ENCODE measurements at places on chromosomes 6 and 20. TPM values are rescaled to one million over a fixed set of nuclear protein-coding genes. Genes with fewer than 3 reads are reported as not detected.

DNA sequence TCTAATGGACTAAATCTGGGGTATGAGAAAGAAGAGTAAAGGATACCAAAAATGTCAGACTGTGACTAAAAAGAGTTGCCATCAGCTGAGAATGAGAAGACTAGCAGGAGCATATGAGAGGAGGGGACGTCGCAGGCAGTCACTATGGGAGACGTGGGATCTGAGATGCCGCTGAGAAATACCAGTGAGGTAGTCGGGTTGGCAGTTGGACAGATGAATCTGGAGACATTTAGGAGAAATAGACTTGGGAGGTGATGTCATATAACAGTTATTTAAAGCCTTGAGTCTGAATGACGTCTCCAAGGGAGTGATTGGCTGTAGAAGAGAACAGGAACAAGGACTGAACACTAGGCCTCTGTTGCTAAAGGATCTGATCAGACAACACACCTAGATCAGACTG, 51.5 kb upstream of the TRIM26 start:
- H3K27me3 ChIP-seq = no peaks in the 10 kb centered on the region
- H3K4me1 ChIP-seq = peaks cover 8% of the 10 kb centered on the region
- no peak overlapping the region for H3K27ac ChIP-seq
- H3K4me3 ChIP-seq = no peak overlapping the region

- no peaks in the 10 kb centered on the region for H3K27me3 ChIP-seq
- DNase-seq = peak; percentile 40
- peak overlapping the region; percentile 48 for H3K4me3 ChIP-seq
- peak overlapping the region; percentile 51 for H3K27ac ChIP-seq
- no peaks in the 10 kb centered on the region for H3K36me3 ChIP-seq
Measured at GRCh38 chr20:43514648-43514999, 7.1 kb downstream of the L3MBTL1 start.

GRCh38 chr20:34709831-34710567, 5.9 kb downstream of the TP53INP2 start:
- no peaks in the 10 kb centered on the region for H3K27me3 ChIP-seq
- peaks cover 13% of the 10 kb centered on the region for H3K4me1 ChIP-seq
- peaks cover 3% of the 10 kb centered on the region for H3K36me3 ChIP-seq
- peak overlapping the region; percentile 58 for H3K4me3 ChIP-seq
- peak overlapping the region; percentile 88 for H3K27ac ChIP-seq

DNA sequence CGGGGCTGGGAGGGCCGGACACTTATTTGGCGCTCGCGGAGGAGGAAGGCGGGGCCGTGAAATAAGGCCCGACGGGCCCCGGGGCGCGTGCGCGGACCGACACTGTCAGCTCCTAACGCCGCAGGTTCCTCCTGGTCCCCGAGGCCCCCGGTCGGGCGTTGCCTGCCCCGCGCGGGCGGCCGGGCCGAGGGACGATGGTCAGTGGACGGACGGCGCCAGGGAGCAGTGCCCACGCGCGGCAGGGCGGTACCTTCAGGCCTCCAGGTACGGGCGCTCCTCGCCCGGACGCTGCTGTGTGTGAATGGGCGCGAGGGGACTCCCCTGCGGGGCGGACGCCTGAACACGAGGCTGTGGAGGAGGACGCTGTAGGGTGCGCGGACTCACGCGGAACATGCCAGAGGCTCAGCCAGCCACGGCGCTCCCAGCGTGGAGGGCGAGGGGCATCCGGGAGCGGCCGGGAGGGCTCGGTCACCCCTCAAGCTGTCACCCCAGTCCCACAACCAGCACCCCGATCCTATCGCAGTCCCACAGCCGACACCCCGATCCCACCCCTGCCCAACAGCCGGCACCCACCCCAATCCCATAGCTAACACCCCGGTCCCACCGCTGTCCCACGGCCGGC, 339 bp upstream of the GMEB2 start:
- DNase-seq = no peak
- H3K36me3 ChIP-seq = no peaks in the 10 kb centered on the region
- H3K4me3 ChIP-seq = no peak overlapping the region
- H3K27ac ChIP-seq = peak overlapping the region; percentile 93
- H3K27me3 ChIP-seq = no peaks in the 10 kb centered on the region
- H3K4me1 ChIP-seq = peaks cover 41% of the 10 kb centered on the region

GRCh38 chr6:90445533-90446108, 141.3 kb downstream of the MAP3K7 start:
- no peaks in the 10 kb centered on the region for H3K36me3 ChIP-seq
- H3K27me3 ChIP-seq = no peaks in the 10 kb centered on the region
- DNase-seq = no peak
- no peak overlapping the region for H3K27ac ChIP-seq

DNA sequence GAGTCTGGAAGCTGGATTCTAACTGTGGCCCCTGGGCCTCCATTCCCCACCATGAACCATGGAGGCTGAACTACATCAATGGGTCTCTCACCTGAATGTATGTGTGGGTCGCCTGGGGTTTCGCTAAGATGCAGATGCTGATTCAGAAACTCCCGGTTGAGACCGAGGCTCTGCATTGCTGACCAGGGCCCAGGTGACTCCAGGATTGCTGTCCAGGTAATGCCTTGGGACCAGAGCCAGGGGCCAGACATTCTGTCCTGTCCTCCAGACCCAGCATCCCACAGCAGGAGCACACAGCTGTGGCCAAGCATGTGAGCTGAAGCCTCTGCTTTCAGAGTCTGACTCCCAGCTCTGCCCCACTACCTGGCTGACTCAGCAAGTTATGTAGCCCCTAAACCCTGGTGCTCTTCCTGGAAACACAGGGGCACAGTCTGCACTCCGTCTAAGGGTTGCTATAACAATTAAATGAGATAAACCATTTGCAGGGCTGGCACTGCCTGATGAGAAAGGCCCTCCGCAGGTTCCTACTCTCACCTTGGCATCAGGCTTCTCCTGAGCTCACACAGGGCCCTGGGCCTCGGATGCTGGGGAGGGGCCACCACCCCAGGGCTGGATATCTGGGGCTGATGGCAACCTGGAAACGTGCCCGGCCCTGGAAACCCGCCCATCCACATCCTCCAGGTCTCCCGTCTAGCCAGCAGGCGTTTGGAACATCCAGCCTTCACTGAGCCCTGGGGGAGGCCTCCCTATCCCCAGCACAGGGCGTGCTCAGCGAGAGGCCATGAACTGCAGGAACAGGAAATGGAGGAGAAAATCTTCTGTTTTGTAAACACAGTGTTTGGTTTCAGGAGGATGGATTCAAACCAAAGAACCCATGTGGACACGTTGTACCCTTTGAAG, 175.7 kb downstream of the DLL1 start:
- no peak overlapping the region for H3K4me3 ChIP-seq
- H3K27me3 ChIP-seq = no peaks in the 10 kb centered on the region
- H3K4me1 ChIP-seq = no peaks in the 10 kb centered on the region
- DNase-seq = no peak
- no peak overlapping the region for H3K27ac ChIP-seq
- no peaks in the 10 kb centered on the region for H3K36me3 ChIP-seq

- no peaks in the 10 kb centered on the region for H3K36me3 ChIP-seq
- no peak overlapping the region for H3K4me3 ChIP-seq
- DNase-seq = no peak
- no peak overlapping the region for H3K27ac ChIP-seq
- H3K27me3 ChIP-seq = no peaks in the 10 kb centered on the region
Measured at GRCh38 chr20:10113746-10114145, 79.0 kb downstream of the ANKEF1 start.

- peaks cover 11% of the 10 kb centered on the region for H3K4me1 ChIP-seq
- no peak for DNase-seq
- H3K36me3 ChIP-seq = no peaks in the 10 kb centered on the region
- no peak overlapping the region for H3K27ac ChIP-seq
Measured at GRCh38 chr6:169865346-169866139, 114.1 kb downstream of the ERMARD start.

DNA sequence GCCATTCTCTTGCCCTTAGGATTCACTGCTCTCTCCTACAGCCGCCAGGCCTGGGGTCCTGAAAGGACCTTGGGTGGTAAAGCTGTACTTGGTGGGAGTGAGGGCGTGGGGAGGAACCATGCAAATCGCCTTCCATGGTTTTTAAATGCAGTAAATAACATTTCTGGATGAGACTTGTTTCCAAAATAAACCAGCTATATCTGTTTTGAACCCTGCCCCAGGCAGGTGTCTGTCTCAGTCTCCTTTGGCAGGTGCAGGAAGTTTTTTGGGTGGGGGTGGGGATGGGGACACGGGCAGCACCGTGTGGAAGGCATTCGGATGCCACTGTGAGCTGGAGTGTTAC, 14.3 kb downstream of the ITPA start:
- H3K4me3 ChIP-seq = no peak overlapping the region
- peaks cover 28% of the 10 kb centered on the region for H3K36me3 ChIP-seq
- H3K27me3 ChIP-seq = no peaks in the 10 kb centered on the region
- no peak overlapping the region for H3K27ac ChIP-seq
- DNase-seq = no peak

DNA sequence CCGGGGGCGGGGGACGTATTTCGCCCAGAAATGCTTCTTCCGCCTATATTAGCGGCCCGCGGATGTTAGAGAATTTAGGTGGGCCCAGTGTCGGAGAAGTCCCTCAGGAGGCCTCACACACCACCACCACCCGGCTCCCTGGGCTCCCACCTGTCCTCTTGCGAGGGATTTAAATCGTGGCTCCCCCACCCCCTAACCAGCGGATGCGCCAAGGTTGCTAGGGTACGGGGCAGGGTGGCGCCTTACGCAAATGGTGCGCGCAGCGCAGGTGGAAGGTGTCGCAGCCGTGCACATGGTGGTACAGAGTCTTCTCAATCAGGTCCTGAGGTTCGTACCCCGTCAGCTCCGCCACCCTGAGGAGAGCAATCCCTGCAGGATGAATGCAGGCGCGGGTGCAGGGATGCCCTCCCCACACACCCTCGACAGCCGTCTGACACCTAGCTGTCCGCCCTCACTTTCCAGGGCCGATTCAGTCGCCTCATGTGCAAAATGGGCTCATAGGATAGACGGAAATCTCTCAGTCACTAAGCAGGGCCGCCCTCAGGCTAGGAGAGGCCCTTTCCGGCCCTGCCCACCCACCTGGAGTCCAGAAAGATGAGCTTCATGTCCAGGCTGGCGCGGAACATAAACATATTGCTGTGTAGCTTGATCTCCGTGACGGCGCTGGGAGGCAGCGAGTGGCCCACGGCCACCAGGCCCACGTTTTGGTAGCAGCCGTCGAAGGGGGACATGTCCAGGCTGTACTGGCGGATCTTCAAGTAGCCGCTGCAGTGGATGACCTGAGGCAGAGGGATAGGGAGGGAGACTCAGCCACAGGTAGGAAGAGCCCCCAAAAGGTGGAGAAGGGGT, 16.6 kb downstream of the SIM1 start:
- no peak for DNase-seq
- H3K27ac ChIP-seq = no peak overlapping the region
- H3K4me1 ChIP-seq = peaks cover 10% of the 10 kb centered on the region
- H3K36me3 ChIP-seq = no peaks in the 10 kb centered on the region
- H3K27me3 ChIP-seq = peaks cover 73% of the 10 kb centered on the region

GRCh38 chr6:54860132-54860531, 13.6 kb downstream of the FAM83B start:
- H3K4me3 ChIP-seq = no peak overlapping the region
- no peak for DNase-seq
- no peaks in the 10 kb centered on the region for H3K36me3 ChIP-seq
- no peak overlapping the region for H3K27ac ChIP-seq

DNA sequence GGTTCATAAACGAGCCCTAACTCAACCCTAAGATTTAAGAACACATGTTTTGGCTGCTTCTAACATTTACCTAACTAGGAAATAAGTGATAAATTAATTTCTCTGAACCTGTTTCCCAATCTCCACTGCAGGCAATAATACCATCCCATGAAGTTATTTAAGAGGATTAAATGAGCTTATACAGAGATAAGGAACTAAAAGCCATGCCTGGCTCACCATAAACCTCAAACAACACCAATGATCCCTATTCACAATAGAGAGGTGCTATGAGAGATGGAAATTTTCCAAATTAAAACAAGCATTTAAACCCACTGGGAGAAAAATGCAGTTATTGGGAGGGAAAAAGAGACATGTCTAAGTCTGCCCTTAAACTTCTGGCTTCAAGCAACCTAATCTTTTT, 33.9 kb upstream of the KLHL31 start:
- no peaks in the 10 kb centered on the region for H3K36me3 ChIP-seq
- DNase-seq = no peak
- H3K4me3 ChIP-seq = no peak overlapping the region
- H3K4me1 ChIP-seq = no peaks in the 10 kb centered on the region
- no peak overlapping the region for H3K27ac ChIP-seq

- peaks cover 54% of the 10 kb centered on the region for H3K36me3 ChIP-seq
- H3K4me3 ChIP-seq = peak overlapping the region; percentile 54
- peak overlapping the region; percentile 38 for H3K27ac ChIP-seq
- H3K27me3 ChIP-seq = no peaks in the 10 kb centered on the region
- peaks cover 4% of the 10 kb centered on the region for H3K4me1 ChIP-seq
Measured at GRCh38 chr20:49100972-49101371, 54.9 kb downstream of the CSE1L start.

GRCh38 chr6:170159022-170159965, 131.6 kb downstream of the DLL1 start:
- H3K27ac ChIP-seq = no peak overlapping the region
- no peaks in the 10 kb centered on the region for H3K36me3 ChIP-seq
- no peaks in the 10 kb centered on the region for H3K27me3 ChIP-seq
- H3K4me1 ChIP-seq = no peaks in the 10 kb centered on the region
- no peak overlapping the region for H3K4me3 ChIP-seq

Gene SF3B5
- total RNA-seq = 127 TPM

Gene NMBR
- total RNA-seq = not detected

Gene ANKRD66
- total RNA-seq = not detected

Gene PLN
- total RNA-seq = not detected
